ENCODE measurements at places on chromosomes 7 and 10. TPM values are rescaled to one million over a fixed set of nuclear protein-coding genes. Genes with fewer than 3 reads are reported as not detected.

DNA sequence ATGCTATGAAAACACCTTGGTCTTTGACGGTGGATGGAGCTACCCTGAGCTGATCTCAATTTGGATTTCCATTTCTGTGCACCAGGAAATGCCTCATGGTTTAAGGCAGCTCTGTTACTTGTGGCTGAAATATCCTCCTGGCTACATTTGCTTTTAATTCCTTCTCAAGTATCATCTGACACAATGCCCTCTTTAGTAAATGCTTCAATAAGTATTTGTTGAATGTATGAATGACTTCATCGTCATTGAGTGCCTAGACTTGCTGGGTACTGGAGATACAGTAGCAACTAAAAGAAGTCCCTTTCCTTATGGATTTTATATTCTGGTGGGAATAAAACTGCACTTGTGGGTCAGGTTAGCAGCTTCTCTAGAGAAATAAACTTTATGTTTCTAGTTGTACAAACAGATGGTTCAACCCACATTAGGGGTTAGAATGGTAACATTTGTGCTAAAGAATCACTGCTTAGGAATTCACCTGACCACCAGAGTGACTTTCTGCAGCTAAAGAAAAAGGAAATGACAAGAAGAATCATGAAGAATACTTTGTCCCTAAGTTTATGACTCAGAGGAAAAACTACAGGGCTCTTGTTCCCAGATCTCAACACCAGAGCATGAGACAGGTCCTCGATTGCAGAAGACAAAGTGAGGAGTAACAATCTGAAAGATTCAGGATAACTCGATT, 21.8 kb upstream of the SMNDC1 start:
- peak; percentile 97 for DNase-seq

DNA sequence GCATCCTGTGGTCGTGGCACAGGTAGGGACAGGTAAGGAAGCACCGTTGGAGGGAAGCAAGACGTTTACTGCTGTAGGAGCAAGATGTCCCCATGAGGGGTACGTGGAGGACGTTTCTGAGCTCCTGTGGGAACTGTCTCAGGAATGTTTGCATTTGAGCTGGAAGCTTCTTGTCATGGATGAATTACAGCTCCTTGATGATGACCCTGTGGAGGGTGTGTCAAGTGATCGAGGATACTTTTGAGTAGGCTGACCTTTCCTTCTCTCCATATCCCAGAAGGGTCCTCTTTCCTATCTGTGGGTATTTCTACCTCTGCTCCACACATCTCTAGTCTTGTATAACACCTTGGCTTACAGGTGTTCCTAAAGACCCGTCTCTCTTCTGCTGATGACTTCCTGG, 94.8 kb downstream of the PFKFB3 start:
- DNase-seq: no peak

DNA sequence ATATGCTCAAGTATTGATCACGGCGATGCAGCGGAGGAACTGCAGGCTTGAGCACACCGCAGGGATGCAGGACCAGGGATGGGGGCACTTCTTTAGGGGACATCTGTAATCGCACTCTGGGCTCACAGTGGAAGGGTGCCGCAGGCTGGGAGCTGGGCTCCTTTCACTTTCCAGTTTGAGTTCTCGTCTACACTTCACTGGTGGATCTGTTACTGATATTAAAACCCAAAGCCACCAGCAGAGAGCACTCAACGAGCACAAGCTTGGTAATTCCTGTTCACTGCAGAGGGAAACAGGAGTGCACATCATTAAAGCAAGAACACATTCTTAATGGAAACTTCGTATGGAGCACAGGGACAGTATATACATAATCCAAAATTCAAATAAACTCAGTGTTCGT, 91.3 kb downstream of the PARD3 start:
- no peak for DNase-seq

Gene CLRN3
- total RNA-seq: not detected

GRCh38 chr7:36119005-36119706, 33.9 kb upstream of the EEPD1 start:
- DNase-seq: peak; percentile 75

Gene OR2A42
- total RNA-seq: not detected

- no peak for DNase-seq
Observed at GRCh38 chr7:107048783-107049418, 4.4 kb downstream of the PRKAR2B start.

- DNase-seq: no peak
Observed at GRCh38 chr7:55438757-55439525, 73.8 kb downstream of the LANCL2 start.

- DNase-seq: no peak
Observed at GRCh38 chr10:128149267-128150014, 23.2 kb upstream of the MKI67 start.

GRCh38 chr10:48899781-48900180, 39.9 kb downstream of the LRRC18 start:
- no peak for DNase-seq

GRCh38 chr7:29921404-29922010, 68.1 kb downstream of the SCRN1 start:
- DNase-seq: peak; percentile 64

Gene SPDYE2
- not detected for total RNA-seq

DNA sequence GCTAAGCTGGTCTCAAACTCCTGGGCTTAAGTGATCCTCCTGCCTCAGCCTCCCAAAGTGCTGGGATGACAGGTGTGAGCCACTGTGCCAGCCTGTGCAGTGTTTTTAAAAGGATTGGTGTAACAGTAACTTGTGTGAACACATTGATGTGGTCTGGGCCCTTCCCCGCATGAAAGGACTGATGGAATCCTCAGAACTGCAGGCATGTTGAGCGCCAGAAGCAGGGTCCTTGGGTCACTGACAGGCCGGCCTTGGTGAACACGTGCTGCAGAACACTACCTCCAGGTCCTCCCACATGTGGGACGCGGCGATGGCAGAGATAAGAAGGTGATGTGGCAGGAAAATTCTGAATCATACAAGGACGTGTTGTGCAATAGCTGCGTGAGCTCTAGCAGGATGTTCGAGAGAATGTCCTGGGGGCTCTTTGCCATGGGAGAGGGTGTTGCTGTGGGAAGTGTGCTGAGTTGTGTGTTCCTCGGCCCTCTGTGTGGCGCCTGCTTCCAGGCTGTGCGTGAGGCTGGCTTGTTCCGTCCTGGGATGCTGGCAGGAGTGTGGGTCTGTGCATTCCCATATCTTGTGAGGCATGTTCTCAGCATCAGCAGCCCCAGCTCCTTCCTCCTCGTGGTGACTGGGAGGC, 68.2 kb downstream of the DNAJB6 start:
- peak; percentile 92 for DNase-seq

GRCh38 chr10:127135844-127136577, 60.4 kb downstream of the INSYN2A start:
- no peak for DNase-seq

Gene PPP1R17
- not detected for total RNA-seq

GRCh38 chr10:3980144-3980543, 195.1 kb upstream of the KLF6 start:
- DNase-seq: no peak

- DNase-seq: peak; percentile 72
Observed at GRCh38 chr7:73612598-73613269, 11.6 kb downstream of the MLXIPL start.

GRCh38 chr10:57741751-57742150, 525.9 kb downstream of the IPMK start:
- DNase-seq: no peak

GRCh38 chr10:69828144-69828870, 26.6 kb downstream of the COL13A1 start:
- no peak for DNase-seq

Gene CYP3A7
- total RNA-seq: 0.32 TPM

Gene RHEB
- 108 TPM for total RNA-seq

GRCh38 chr10:17445400-17445998, 8.9 kb downstream of the ST8SIA6 start:
- DNase-seq: no peak

DNA sequence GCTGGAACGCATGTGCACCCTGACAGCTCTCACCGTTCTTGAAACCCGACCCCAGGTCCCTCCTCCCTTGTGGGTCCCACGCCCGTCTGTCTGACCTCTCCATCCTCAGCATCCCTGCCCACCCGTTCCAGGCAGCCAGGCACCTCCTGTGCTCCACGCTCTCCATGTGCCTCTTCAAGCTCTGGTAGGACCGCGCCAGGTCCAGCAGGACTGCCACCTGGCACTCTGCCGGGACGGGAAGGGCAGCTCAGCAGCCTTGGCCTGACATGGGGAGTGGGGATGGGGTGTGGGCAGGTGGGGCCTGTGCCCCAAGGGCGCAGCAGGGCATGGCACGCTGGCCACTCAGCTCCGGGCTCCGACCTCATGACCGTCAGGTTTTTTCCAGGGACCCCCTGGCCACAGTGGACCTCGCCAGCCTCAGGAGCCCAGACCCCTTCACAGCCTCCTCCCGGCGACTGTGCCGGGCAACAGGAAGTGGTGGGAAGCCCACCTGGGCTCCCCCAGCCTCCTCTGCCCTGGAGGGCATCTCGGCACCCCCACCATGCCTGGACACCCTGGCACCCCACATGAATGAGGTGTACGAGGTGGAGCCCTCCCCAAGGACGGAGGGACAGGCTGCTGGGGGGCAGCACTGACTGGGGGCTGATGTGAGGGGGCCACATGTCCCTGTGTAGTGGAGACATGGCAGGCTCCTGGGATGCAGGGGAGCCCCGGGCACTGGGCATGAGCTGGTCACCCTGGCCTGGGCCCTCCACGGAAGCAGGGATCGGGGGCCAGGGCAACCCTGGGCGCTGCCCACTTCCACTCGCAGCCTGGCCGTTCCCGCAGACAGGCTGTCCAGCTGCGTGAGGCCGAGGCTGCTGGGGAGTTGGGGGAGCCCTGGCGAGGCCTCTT, 25.1 kb upstream of the NKX6-2 start:
- no peak for DNase-seq

Gene HYAL4
- not detected for total RNA-seq

Gene GAD2
- total RNA-seq: not detected

DNA sequence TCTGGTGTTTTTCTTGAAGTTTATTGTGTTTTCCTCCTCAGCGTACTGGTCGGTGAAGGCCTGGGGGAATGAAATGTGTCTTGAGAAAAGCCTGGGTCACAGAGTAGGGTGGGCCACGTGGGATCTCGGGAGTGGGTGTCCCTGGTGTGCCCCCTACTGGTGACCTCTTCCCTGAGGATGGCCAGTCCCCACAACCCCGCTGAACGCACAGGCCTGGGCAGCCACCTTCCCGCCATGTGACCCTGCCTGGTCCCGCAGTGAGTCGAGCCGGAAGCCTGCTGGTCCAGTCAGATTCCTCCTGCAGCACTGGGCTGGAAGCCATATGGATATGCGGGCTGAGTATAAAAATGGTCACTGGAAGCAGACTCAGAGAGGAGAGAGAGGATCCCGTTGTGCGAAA, 52.9 kb upstream of the GNA12 start:
- DNase-seq: no peak

- DNase-seq: no peak
Observed at GRCh38 chr10:74589851-74590250, 236.5 kb upstream of the KAT6B start.

- peak; percentile 16 for DNase-seq
Observed at GRCh38 chr7:33760834-33761233, 144.5 kb upstream of the BMPER start.

GRCh38 chr10:48554656-48555055, 50.2 kb downstream of the ARHGAP22 start:
- DNase-seq: no peak

DNA sequence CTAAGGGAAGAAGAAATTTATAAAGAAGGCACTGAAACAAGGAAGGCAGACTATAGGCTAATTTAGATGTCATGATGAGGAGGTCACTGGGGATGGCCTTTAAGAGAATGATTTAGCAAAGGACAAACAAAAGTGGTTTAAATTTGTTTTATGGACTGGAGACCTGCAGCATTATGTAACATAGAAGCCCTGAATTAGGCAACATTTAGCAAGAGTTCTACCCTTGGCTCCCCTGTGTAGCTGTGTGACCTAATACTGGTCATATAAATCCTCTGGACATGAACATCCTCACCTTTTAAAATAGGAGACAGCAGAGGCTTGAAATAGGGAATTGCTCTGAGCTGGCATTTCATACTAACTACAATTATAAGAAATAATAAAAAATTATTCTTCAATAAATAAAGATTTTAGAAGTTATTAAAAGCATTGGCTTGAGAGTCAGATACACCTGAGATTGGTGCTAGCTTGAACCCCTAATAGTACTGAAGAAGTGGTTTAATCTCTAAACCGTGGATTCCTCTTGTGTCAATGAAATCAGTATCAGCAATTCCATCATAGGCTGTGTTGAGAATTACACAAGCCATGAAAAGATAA, 48.9 kb downstream of the RNLS start:
- no peak for DNase-seq

Gene GBX1
- total RNA-seq: not detected

GRCh38 chr7:116500078-116500853, 728 bp downstream of the CAV2 start:
- DNase-seq: peak; percentile 73

DNA sequence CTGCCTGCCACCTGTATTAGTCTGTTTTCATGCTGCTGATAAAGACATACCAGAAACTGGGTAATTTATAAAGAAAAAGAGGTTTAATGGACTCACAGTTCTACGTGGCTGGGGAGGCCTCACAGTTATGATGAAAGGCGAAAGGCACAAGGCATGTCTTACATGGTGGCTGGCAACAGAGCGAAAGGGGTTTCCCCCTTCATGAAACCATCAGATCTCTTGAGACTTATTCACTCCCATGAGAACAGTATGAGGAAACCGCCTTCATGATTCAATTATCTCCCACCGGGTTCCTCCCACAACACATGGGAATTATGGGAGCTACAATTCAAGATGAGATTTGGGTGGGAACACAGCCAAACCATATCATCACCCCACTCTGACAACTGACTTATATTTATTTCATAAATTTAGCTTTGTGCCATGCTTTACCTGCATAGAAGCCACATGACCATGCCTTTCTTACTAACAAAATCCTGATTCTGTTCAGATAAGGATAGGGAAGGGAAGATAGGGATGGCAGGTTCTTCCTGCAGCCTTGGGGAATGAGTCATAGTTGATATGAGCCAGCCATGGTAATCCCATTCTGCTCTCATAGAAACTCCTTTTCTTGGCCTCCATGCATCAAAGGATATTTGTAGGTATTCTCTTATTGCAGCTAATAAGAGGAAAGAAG, 191.3 kb upstream of the AGK start:
- DNase-seq: peak; percentile 39

Gene MAGI2
- total RNA-seq: 0.84 TPM

DNA sequence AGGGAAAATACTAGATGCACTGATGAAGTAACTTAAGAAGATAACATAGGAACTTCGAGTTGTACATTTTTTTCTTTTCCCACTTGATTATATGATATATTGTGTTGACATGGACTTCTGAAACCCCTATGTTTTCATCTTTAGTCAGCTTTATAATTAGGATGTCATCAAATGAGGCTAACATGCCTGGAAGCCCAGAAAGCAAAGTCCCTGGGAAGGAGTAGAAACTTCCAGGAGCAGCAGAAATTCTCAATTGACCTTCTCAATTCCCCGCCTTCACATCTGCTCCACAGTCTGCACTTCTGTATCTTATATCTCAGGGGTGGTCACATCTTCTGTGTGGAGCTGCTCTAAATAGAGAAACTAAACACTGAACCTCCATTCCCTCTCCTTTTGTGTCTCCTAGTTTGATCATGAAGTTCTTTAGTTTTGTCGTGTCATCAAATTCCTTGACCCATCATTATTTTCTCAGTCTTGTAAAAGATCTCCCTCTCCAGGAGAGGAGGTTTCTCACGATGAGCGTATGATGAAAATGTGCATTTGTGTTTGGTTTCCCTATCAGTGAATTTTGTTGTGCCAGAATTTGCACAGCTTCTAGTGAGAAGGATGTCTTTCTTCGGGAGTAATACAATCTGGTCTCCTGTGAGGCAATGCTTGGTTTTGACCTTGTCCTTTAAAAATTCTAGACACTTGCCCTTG, 303.3 kb downstream of the SUGCT start:
- DNase-seq: no peak

Gene SEMA3D
- total RNA-seq: 1.5 TPM

All from HT1080 (cell line).